ENCODE measurements at places on chromosomes 7 and 10.
A peak's percentile ranks its signal among the peaks of the same experiment; 100 is the strongest.

DNA sequence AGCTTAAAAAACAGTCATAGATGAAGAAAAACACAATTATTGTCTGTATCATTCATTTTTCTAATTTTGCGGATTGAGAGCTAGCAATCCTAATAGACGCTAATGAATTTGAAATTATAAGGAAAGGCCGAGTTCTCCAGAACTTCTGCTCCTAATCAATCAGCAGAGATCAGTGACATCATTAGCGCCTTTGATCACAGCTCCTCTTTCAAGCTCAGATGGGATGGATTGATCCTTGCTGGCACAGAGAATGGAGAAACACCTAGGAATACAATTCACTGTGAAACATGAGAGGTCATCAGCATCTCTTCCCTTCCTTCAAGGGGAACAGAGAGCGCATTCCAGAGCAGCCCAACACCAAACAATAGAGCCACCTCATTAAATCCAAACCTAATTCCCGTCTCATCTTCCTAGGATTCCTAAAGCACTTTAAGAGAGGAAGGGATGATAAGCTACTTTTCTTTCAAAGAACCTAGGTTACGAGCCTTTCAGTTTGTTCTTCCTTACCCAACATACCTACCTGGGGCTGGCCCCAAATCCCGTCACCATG, 24.4 kb downstream of the GLI3 start:
- no peak for DNase-seq

GRCh38 chr10:92691591-92692079, 1.9 kb downstream of the HHEX start:
- no peak for DNase-seq

- no peak for DNase-seq
Measured at GRCh38 chr10:9043466-9043865, 989.0 kb downstream of the GATA3 start.

GRCh38 chr7:100356416-100357068, 1.4 kb upstream of the PILRB start:
- no peak for DNase-seq

GRCh38 chr7:158574308-158575036, 13.2 kb downstream of the PTPRN2 start:
- no peak for DNase-seq

- DNase-seq, result no peak
Measured at GRCh38 chr7:92002720-92003119, 62.1 kb downstream of the AKAP9 start.

DNA sequence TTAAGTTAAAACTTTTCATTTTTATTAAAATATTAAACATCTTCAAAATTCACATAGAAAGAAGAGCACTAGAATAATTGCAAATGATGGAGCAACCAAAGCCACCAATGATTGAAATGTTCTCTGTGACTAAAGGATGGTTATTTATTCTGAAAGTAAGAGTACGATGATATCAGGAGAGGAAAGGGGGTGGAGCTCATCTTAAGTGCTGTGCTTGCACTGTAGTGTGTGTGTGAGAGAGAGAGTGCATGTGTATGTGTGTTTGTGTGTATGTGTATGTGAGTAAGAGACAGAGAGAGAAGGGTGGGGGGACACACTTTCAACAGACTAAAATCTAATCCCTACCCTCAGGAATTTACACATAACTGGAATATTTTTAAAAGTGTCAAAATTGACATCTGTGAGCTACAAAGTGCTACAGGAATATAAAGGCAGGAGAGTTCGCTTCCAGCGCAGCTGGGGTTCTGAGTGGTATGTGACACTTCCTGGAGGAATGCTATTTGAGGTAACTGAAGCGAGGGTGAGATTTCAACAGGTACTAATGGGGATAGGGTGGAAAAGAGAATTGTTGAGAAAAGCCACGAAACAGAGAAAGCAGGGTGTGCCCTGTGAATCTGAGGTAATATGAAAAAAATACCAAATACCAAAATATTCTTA, 57.2 kb upstream of the SMNDC1 start:
- DNase-seq, result no peak

DNA sequence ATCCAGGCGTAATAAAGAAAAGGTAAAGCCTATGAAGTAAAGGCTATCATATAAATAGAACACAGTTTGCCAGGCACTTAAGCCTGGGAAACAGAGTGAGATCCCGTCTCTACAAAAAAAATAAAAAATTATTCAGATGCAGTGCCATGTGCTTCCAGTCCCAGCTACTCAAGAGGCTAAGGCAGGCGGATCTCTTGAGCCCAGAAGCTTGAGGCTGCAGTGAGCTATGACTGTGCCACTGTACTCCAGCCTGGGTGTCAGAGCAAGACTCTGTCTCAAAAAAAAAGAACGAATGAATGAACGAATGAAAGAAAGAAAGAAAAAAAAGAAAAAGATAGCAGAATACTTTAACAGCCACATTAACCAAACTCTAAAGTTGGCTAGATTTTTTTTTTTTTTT, 67.2 kb upstream of the MRLN start:
- DNase-seq, result no peak

DNA sequence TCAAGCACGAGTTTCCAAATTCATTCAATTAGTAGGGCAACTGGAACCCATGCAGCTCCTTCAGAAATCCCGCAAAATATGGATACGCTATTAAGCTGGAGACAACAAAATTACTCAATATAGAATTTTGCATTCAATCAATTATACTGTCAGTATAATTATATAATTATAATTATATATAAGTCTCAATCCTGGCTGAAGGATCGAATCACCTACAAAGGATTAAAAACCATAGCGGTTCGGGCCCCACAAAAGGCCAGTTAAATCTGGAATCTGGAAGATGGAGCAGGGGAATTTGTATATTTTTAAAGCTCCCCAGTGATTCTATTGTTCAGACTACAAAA, 55.7 kb downstream of the FHIP2A start:
- DNase-seq, result no peak

- no peak for DNase-seq
Measured at GRCh38 chr7:1558181-1558811, 2.3 kb upstream of the TMEM184A start.

- DNase-seq, result no peak
Measured at GRCh38 chr10:116138897-116139296, 134.1 kb downstream of the GFRA1 start.

- no peak for DNase-seq
Measured at GRCh38 chr7:4837803-4838625, 23.8 kb downstream of the PAPOLB start.

- DNase-seq, result peak; percentile 59
Measured at GRCh38 chr7:22728401-22729029, 1.5 kb downstream of the IL6 start.

- DNase-seq, result no peak
Measured at GRCh38 chr10:130875897-130876472, 435.5 kb downstream of the TCERG1L start.

GRCh38 chr7:149085866-149086265, 4.7 kb downstream of the ZNF786 start:
- no peak for DNase-seq

DNA sequence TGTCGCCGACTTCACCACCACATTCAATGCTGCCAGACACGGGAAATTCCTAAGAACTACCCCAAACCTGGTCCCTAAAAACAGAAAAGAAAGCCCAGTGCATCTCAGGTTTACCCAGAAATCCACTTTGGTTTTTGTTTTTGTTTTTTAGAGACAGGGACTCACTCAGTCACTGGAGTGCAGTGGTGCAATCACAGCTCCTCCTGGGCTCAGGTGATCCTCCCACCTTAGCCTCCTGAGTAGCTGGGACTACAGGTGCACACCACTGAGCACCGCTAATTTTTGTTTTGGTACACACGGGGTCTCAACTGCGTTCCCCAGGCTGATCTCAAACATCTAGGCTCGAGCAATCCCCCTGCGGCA, 22.8 kb downstream of the MAD1L1 start:
- no peak for DNase-seq

DNA sequence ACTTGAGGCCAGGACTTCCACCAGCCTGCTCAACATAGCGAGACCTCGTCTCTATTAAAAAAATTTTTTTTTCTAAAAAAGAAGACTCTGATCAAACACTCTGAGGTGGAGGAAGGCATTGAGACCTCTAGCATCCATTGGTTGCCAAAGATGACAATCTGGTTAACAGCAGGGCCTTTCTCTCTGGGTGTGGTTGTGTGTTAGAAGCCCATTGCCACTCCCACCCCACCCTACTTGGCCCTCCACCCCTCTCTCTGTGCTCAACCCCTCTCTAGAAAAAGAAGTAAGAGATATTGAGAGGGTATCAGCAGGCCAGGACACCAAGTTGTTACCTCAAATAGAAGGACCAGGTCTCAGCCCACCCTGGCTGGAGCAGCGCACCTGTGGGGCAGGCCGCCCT, 57.4 kb upstream of the MXI1 start:
- no peak for DNase-seq

- DNase-seq, result no peak
Measured at GRCh38 chr7:18626717-18627116, 131.2 kb downstream of the HDAC9 start.

GRCh38 chr7:26958834-26959233, 94.4 kb upstream of the SKAP2 start:
- no peak for DNase-seq

- DNase-seq, result peak; percentile 68
Measured at GRCh38 chr7:105429746-105430612, 41.3 kb upstream of the SRPK2 start.

- DNase-seq, result no peak
Measured at GRCh38 chr10:3831608-3832007, 46.6 kb upstream of the KLF6 start.

DNA sequence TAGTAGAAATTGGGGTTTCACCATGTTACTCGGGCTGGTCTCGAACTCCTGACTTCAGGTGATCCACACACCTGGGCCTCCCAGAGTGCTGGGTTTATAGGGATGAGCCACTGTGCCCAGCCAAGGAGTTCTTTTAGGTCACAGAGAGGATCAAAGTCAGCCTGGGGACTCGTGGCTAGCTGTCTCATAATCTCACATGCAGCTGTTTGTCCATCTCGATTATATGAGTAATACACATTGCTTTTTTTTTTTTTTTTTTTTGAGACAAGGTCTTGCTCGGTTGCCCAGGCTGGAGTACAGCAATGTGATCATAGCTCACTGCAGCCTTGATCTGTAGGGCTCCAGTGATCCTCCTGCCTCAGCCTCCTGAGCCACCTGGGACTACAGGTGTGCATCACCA, 2.2 kb downstream of the IFT22 start:
- no peak for DNase-seq

DNA sequence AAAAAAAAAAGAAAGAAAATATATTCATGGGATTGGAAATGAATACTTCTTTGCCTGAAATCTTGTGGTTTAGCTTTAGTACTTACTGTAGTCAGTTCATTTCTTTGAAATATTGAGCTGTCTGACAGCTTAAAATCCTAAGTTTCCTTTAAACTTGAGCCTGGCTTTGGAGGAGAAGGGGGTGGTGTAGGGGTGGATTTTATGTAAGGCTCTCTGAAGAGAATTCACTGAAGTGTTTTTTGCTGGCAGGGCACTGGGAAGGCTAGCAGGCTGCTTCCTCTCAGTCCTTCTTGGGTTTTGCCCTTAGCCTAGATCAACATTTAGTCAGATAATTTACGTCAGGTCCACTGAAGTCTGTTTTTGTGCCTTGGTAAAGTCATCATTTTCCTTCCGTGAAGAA, 516.5 kb downstream of the AUTS2 start:
- DNase-seq, result no peak

- no peak for DNase-seq
Measured at GRCh38 chr7:106693677-106694353, 32.9 kb upstream of the CCDC71L start.
